ENCODE measurements at places on chromosomes 7 and 10. TPM values are rescaled to one million over a fixed set of nuclear protein-coding genes. Genes with fewer than 3 reads are reported as not detected.

The STAG3 gene
- 31.1 TPM for total RNA-seq

The KAZALD1 gene
- not detected for total RNA-seq

The CD36 gene
- total RNA-seq = 6.8 TPM

The HOGA1 gene
- not detected for total RNA-seq

The ECHDC3 gene
- total RNA-seq = 1.6 TPM

- no peak for DNase-seq
- no peaks in the 10 kb centered on the region for H3K27me3 ChIP-seq
- H3K4me1 ChIP-seq = peaks cover 18% of the 10 kb centered on the region
- H3K36me3 ChIP-seq = peaks cover 3% of the 10 kb centered on the region
- no peak overlapping the region for H3K27ac ChIP-seq
Observed at GRCh38 chr10:4008676-4009382, 223.8 kb upstream of the KLF6 start.

GRCh38 chr10:125201108-125201524 lies 40.8 kb upstream of the CTBP2 start:
- no peak overlapping the region for H3K27ac ChIP-seq
- no peaks in the 10 kb centered on the region for H3K36me3 ChIP-seq
- H3K27me3 ChIP-seq = no peaks in the 10 kb centered on the region

GRCh38 chr10:94006591-94007550 lies 13.1 kb downstream of the PLCE1 start:
- no peak overlapping the region for H3K4me3 ChIP-seq
- no peak for DNase-seq
- no peaks in the 10 kb centered on the region for H3K4me1 ChIP-seq
- no peak overlapping the region for H3K27ac ChIP-seq

GRCh38 chr10:90378524-90379076 lies 479.2 kb downstream of the HTR7 start:
- H3K4me1 ChIP-seq = no peaks in the 10 kb centered on the region
- no peak overlapping the region for H3K27ac ChIP-seq
- H3K4me3 ChIP-seq = no peak overlapping the region
- DNase-seq = no peak
- H3K27me3 ChIP-seq = no peaks in the 10 kb centered on the region
- H3K36me3 ChIP-seq = no peaks in the 10 kb centered on the region

DNA sequence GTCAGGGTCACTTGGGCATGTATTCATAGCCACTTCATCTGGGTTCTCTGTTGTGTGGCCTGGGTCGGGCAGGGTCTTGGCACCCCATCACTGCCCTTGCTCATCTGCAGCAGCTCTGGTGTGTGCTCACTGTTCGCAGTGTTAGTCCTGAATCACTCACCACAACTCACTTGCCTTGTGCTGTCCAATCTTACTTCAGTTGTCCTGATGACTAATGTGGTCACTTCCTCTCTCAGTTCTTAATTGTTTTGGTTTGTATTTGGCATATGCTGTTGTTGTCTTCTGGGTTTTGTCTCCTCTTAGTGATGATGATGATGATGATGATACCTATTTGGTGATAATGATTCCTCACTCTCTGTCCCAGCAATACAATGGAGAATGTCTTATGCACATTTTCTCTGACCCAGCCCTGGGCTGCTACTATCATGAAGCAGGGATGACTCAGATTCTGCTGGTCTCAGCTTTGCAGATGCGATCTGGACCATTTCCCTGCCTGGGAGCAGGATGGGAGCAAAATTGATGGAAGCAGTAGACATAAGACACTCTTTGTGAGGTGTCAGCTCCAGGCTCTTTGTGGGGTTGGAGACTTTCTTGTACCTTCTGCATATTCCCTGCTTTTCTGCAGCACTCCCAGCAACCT lies 17.0 kb downstream of the ADRA2A start:
- no peak for DNase-seq
- H3K27me3 ChIP-seq = peaks cover 19% of the 10 kb centered on the region

DNA sequence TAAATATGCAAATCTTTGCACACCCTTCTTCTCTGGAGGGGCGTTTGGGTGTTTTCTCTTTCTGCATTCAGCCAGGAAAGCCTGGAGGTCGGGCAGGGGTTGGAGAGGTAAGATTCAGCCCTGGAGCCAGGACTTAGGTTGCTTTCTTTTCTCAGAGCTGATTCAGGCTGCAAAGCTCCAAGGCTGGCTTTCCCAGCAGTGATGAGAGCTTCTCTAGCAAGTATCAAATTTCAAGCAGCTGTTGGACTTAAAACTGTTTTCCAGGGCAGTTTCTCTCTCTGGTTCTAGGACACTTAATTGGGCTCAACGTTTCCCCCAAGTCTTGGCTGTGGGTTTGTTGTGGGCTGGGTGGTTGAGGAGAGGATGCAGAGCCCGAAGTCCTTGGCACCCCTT lies 608 bp downstream of the AKR1B10 start:
- H3K4me1 ChIP-seq = no peaks in the 10 kb centered on the region
- DNase-seq = no peak
- no peak overlapping the region for H3K4me3 ChIP-seq

DNA sequence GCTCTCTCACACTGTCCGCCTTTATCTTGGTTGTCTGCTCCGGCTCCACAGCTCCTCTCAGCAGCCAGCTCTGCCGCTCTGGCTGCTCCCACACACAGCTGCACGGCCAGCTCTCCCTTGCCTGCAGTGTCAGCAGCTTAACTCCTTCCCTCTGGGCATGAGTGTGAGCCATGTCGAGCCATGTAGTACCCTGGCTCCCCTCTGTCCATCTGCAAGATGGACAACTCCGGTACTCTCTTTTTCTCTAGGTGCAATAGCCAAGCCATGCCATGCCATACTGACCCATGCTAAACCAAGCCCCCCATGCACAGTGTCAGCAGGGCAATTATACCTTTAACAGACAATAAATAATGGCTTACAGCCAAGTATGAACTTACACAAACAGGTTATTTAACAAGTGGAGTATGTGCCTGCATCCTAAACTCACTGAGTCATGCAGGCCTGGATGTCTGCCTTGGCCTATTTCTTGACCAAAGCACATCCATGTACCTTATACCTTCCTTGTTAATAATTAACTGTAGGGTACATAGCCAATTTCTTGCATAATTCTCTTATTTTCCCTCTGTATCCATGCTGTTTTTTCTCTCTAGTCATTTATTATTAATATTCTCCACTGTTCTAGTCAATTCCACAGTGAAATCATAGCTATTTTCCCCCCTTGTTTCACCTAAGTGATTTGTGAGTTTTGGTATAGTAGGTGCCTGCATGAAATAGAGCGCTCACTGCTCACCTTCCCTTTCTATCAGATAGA lies 170.9 kb downstream of the CDK14 start:
- H3K27me3 ChIP-seq = no peaks in the 10 kb centered on the region
- H3K4me3 ChIP-seq = no peak overlapping the region
- H3K4me1 ChIP-seq = no peaks in the 10 kb centered on the region
- no peak for DNase-seq
- no peak overlapping the region for H3K27ac ChIP-seq

GRCh38 chr10:32148864-32149251 lies 92.6 kb upstream of the KIF5B start:
- H3K27ac ChIP-seq = no peak overlapping the region

GRCh38 chr7:95630702-95631458 lies 34.6 kb upstream of the PDK4 start:
- H3K4me1 ChIP-seq = no peaks in the 10 kb centered on the region
- H3K27ac ChIP-seq = no peak overlapping the region
- no peak overlapping the region for H3K4me3 ChIP-seq
- H3K36me3 ChIP-seq = no peaks in the 10 kb centered on the region
- H3K27me3 ChIP-seq = no peaks in the 10 kb centered on the region

- H3K27me3 ChIP-seq = peaks cover 2% of the 10 kb centered on the region
- no peaks in the 10 kb centered on the region for H3K36me3 ChIP-seq
Observed at GRCh38 chr7:51175992-51176388, 140.6 kb downstream of the COBL start.

GRCh38 chr7:44867073-44867995 lies 18.0 kb downstream of the PURB start:
- peaks cover 4% of the 10 kb centered on the region for H3K4me1 ChIP-seq
- peaks cover 5% of the 10 kb centered on the region for H3K27me3 ChIP-seq
- no peak overlapping the region for H3K27ac ChIP-seq

Data from activated naive CD8-positive, alpha-beta T cell treated with anti-CD3 and anti-CD28 coated beads, Interleukin-2, amount 10 ng/mL, durations not matched to agents 7 days and 5 days (primary cell).